ENCODE measurements at places on chromosomes 12 and 14.

GRCh38 chr12:132602572-132603239, 7.7 kb downstream of the LRCOL1 start:
- no peak for DNase-seq

- DNase-seq = no peak
These were observed 3.1 kb upstream of the DDHD1 start for GRCh38 chr14:53156238-53156637.

- DNase-seq = no peak
These were observed 7.4 kb downstream of the ZNF219 start for GRCh38 chr14:21090940-21091663.

DNA sequence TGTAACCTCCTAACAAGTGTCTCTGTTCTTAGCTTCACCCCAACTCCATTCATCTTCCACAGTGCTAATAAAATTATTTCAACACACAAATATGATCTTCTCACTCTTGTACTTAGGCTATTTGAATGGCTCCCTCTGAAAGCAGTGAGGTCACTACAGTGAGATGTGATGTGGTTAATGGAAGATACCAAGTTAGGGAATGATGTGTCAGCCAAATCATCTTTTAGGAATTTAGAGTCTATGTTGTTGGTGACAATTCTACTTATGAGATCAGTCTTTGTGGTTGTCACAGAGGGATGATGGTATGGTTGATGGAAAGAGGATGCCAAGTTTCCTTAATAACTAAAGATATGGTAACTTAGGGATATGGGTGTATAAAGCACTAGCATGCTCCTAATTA, 57.6 kb downstream of the POLR3B start:
- no peak for DNase-seq

DNA sequence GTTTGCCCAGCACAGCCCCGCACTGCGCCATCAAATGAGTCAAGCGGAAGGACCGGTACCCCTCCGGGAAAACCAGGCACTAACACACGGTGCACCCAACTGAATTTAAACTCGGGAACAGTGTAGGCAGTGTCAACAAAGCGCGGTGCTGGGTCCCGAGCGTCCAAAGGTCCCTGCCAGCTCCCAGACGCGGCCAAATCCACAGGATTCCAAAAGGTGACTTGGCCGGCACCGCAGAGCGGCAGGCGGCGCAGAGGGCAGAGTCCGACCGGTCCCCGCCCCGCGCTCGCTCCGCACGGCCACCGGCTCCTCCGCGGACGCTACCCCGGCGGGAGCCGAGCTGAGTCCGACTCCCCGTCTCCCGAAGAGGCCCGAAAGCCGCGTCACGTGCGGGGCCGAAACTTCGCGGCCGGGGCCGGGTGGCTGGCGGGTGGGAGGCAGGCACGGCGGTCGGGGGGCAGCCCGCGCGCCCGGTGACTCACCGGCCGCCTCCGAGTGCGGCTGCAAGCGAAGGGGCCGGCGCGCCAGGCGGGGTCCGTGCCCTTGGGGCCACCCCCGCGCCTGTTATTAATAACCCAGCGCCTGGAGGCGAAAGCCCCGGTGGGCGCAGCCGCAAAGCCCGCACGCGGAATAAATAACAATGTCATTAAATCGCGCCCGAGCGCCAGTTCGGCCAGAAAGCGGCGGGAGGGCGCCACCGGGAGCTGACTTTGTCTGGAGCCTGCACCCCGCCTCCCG, 863 bp downstream of the DENND5B start:
- peak; percentile 76 for DNase-seq

DNA sequence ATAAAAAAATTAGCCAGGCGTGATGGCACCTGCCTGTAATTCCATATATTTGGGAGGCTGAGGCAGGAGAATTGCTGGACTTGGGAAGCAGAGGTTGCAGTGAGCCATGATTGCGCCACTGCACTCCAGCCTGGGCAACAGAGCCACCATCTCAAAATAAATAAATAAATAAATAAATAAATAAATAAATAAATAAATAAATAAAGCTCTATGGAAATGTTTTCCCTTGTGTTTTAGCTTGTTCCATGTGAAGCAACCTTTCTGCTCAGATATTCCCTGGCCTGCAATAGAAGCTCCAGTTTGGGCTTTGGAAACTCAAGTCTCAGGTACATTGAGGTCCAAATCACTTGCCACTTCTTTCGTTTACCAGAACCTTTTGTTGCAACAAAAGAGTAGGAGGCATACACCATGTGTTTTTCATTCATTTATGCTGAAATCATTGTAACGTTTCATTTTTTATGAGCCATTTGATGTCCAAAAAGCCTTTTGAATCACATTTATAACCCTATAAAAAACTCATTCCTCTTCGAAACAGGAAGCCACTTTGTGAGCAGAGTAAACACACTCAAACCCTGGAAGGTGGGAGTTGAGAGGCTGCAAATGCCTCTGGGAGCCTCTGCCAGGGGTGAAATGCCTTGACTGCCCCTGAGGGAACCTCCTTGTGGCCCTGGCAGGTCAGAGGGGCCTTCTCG, 376.6 kb upstream of the TBX3 start:
- DNase-seq = no peak

GRCh38 chr12:131044760-131045381, 91.2 kb downstream of the ADGRD1 start:
- no peak for DNase-seq

DNA sequence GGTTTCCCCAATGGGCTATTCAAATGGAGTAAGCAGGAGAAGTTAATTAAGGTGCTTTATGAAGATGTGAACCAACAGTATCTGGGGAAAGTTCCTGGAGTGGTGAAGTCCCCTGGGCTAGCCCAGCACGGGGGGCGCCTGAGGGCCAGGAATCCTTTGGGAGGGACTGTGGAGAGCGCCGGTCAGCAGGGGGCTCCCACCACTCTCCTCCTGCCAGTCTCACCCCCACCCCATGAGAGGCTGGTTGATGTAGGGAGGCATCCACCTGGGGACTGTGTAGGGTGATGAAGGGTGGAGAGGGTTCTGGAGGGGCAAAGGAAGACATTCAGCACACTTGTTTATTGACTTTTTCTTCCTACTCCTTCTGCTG, 4.4 kb downstream of the CEBPE start:
- no peak for DNase-seq

DNA sequence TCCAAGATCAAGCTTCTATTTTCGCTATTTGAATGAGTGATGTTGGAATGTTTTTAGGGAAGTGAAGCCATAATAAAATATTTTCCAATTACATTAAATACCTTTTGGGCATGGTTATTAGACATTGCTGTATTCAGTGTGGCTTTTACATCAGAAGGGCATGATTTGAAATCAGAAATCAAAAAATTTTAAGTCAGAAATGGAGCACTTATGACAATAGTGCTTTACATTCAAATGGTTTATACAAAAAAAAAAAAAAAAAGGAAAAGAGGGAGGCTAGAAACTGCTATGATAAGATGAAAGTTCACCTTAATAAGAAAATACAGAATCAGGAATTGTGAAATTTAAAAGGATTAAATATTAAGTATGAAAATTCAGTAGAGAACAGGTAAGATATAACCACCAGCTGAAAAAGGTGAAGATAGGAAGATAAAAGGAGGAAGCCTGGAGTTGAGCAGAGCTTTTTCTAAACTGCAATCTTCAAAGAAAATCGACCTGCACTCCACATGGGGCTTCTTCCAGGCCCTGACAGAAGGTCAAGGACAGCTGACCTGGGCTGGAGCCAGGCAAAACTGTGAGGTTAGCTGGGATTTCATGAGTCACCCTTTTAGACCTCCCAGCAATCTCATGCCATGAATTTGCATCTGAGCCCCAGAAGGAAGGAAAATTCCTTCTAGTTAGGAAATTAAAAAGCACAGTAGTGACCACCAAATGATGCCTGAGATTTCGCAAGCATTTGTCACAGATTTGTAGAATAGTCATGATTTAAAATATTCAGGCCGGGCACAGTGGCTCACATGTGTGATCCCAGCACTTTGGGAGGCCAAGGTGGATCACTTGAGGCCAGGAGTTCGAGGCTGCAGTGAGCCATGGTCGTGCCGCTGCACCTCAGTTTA, 23.4 kb upstream of the BMP4 start:
- no peak for DNase-seq

DNA sequence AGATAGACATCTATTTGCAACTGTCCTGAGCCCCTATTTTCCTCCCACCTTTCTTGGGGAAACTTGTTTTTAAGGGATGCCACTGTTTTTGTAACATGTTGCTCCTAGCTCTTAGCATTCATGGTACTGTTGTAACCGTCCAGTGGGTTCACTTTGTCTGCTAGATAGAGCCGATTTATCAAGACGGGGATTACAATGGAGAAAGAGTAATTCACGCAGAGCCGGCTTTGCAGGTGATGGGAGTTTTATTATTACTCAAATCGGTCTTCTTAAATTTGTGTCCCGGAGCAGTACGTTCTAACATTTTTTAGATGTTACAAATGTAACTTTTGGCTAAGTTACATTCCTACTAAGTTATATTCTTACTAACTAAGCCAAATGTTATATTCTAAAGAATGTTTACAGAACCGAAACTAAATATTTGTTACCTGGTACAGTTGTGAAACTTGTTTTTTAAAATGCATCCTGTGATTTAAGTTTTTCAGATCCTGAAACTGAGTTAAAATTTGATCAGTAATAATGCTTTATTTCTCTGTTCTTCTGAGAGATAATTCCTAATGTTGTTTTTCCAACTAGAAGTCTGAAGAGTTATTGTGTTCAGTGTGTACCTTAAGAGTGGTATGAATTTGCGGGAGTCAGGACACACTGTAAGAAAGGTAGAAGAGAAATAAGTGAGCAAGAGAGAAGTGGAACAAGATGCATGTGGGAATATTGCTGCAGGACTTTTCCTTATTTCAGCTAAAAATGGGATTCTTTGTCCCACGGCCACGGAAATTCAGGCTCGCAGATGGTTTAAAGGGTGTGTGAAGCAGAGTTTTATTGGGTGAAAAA, 20.6 kb upstream of the CLEC2D start:
- no peak for DNase-seq

DNA sequence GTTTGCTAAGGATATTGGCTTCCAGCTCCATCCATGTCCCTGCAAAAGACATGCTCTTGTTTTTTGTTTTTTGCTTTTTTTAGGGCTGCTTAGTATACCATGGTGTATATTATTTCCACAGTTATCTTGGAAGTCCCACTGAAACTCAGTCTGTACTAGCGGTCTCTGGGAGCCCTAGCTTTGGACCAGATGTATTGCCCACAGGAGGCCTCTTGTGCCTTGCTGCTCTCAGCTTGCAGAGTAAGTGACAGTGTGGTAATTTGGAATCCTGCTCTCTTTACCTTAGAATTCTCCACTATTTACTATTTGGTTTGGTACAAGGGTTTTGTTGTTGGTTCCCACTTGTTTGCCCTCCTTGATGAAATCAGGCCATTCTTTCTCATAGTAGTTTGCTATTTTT, 1022.9 kb downstream of the LRFN5 start:
- DNase-seq = no peak

GRCh38 chr12:131386781-131387180, 324.1 kb upstream of the SFSWAP start:
- no peak for DNase-seq

GRCh38 chr12:16150276-16150675, 127.2 kb downstream of the SLC15A5 start:
- peak; percentile 7 for DNase-seq

- DNase-seq = peak; percentile 42
These were observed 353.2 kb downstream of the BCAT1 start for GRCh38 chr12:24595652-24596235.

DNA sequence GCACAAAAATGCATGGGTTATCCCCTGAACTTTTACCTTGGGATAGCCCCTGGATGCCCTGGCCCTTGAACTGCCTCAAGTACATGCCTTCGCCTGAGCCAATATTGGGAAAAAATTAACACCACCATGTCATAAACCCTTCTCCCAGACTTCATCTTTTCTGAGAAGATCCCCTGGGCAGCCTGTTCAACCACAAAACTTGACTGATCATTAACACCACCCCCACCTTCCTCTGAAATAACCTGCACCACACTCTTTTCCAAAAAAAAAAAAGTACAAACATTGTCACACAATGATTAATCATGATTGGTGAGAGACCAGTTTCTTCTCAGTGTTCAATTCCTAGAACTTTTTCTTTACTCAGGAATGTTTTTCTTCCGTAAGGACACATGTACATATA, 217.9 kb downstream of the PAX9 start:
- DNase-seq = no peak

- DNase-seq = no peak
These were observed 40.8 kb upstream of the SPTLC2 start for GRCh38 chr14:77657280-77657679.

DNA sequence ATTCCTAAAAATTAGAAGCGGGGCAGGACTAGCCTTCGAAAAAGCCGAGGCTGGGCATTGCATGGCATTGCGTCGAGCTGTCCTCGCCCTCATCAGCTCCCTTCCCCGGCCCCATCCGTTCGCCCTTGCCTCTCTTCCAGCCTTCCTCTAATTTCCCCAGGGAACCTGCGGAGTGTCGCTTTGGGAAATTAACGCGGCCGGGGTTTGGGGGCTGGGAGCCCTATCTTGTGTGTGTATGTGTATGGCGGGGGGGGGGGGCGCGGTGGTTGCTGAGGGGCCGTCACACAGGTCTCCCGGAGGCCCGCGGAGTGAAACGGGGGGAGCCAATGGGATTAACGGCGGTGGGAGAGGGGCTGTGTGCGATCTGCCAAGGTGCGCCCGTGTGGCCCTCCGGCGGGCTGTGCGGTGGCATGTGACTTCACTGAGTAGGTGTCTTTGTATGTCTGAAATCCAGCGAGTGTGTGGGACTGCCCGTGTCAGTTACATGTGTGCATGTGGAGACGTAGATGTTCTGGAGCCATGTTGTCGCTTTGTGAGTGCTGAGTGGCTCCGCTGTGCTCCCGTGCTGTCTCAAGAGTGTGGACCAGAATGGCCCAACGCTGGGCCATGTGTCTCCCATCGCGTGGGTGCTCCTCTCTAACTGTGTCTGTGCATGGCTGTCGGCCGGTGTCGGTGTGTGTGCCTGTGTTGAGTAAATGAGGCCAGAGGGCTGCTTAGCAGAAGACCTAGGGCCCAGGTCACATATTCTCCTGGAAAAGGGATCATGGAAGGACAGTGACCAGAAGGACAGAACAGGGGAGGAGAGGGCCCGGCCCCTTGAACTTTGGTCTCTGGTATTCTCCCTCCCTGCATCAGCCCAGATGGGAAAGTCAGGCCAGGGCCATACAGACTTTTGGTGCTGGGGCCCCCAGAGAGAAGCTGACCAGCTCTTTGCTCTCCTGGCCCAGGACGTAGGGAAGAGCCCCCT, 1.5 kb downstream of the PTMS start:
- no peak for DNase-seq

GRCh38 chr12:102757882-102758226, 159.2 kb downstream of the PAH start:
- DNase-seq = no peak

DNA sequence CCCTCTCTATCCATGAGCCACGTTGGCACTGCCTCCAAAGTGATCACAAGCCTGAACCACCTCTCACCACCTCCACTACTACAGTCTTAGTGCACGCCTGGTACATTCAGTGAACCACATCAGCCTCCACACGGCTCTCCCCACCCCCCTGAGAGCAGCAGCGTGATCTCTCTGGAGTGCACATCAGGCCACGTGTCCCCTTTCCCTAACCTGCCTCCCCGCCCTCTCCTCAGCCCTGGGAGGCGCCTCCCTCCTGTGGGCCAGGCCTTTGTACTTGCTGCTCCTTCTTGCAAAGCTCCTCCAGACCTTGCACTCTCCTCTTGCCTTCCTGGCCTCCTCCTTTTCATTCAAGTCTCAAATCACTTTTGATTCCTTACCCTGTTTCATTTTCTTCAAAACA, 49.8 kb downstream of the SLC6A12 start:
- DNase-seq = peak; percentile 82

GRCh38 chr14:86020841-86021240, 490.9 kb downstream of the FLRT2 start:
- DNase-seq = no peak

Data from hematopoietic multipotent progenitor cell treated with erythropoietin and hydrocortisone succinate and interleukin-3 and kit ligand, for 4 days (in vitro differentiated cells).